ENCODE measurements at places on chromosomes 16 and 17.

DNA sequence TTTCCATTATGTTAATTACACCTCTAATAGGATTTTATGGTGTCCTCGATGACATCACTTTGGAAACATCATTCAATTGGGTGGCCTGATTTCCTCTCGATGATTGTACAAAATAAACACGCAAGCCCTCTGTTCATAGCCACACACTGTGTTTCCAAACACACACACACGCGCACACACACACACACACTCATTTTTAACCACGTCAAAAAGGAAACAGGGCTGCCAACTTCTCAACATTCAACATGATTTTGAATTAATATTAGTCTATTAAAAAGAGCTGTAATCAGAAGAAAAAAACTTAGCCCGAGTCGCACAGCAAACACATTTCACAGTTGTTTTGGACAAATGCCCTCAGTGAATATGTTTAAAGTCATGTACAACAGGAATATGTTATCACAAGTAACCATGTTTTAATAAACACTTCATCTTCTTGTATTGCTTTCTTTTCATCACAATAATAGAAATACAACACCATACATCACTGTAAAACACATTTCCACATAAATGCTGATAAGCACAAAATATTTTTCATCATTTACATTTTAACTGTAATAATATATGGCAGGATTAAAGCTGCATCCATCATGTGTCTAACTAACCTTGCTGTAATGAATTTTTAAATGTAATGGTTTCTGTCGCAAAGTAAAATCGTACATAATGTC, 219.1 kb upstream of the IRX3 start:
- H3K4me1 ChIP-seq, result peaks cover 21% of the 10 kb centered on the region
- H3K27ac ChIP-seq, result no peak overlapping the region
- no peaks in the 10 kb centered on the region for H3K36me3 ChIP-seq
- DNase-seq, result no peak

DNA sequence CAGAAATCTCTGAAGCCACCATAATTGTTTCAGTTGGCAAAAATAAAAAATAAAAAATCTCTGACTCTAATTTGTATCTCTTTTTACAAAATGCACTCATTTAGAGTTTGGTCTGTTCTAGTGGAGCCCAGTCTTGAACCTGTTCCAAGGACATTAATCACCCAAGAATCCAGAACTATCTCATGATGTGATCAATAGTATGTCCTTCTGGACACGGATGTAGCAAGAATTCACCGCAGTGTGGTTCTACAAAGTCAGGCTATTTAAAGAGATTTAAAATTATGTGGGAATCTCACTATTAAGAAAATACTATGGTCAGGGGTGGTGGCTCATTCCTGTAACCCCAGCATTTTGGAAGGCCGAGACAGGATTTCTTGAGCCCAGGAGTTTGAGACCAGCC, 21.8 kb upstream of the ANKFN1 start:
- H3K27me3 ChIP-seq, result no peaks in the 10 kb centered on the region
- no peak overlapping the region for H3K4me3 ChIP-seq
- H3K27ac ChIP-seq, result no peak overlapping the region
- no peaks in the 10 kb centered on the region for H3K4me1 ChIP-seq

GRCh38 chr16:3020604-3021448, 658 bp downstream of the TNFRSF12A start:
- peak overlapping the region; percentile 77 for H3K4me3 ChIP-seq
- peaks cover 66% of the 10 kb centered on the region for H3K4me1 ChIP-seq
- peaks cover under 1% of the 10 kb centered on the region for H3K36me3 ChIP-seq
- DNase-seq, result peak; percentile 89
- H3K27ac ChIP-seq, result peak overlapping the region; percentile 94

- no peak overlapping the region for H3K27ac ChIP-seq
- no peak overlapping the region for H3K4me3 ChIP-seq
- H3K4me1 ChIP-seq, result no peaks in the 10 kb centered on the region
- H3K27me3 ChIP-seq, result no peaks in the 10 kb centered on the region
- H3K36me3 ChIP-seq, result no peaks in the 10 kb centered on the region
Observed at GRCh38 chr16:58419241-58419990, 27.1 kb downstream of the GINS3 start.

DNA sequence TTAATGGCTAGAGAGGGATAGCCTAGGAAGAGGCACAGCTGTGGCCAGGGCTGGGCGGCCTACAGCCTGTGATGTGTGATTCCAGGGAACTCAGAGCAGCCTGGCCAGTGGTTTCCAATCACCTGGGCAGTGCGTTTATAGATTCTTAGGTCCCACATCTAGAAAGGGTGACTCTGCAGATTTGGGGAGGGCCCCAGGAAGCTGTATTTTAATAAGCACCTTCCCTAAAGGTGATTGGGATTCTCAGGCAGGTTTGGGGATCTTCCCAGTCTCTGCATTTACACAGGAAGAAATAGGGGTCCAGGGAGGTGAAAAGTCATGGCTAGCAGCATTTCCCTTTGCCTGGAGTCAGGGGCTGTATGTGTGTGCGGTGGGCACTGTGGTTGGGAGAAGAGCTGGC, 9.5 kb downstream of the SPNS2 start:
- no peaks in the 10 kb centered on the region for H3K36me3 ChIP-seq
- no peak overlapping the region for H3K4me3 ChIP-seq
- H3K4me1 ChIP-seq, result peaks cover 98% of the 10 kb centered on the region
- no peak for DNase-seq
- H3K27me3 ChIP-seq, result peaks cover 1% of the 10 kb centered on the region

- H3K27me3 ChIP-seq, result no peaks in the 10 kb centered on the region
- no peak for DNase-seq
- no peak overlapping the region for H3K4me3 ChIP-seq
- no peaks in the 10 kb centered on the region for H3K36me3 ChIP-seq
Observed at GRCh38 chr16:1197237-1197866, 27.7 kb downstream of the TPSG1 start.

GRCh38 chr16:23803591-23804123, 32.1 kb upstream of the PRKCB start:
- no peaks in the 10 kb centered on the region for H3K36me3 ChIP-seq
- H3K27me3 ChIP-seq, result no peaks in the 10 kb centered on the region
- DNase-seq, result peak; percentile 70
- H3K4me3 ChIP-seq, result peak overlapping the region; percentile 27

DNA sequence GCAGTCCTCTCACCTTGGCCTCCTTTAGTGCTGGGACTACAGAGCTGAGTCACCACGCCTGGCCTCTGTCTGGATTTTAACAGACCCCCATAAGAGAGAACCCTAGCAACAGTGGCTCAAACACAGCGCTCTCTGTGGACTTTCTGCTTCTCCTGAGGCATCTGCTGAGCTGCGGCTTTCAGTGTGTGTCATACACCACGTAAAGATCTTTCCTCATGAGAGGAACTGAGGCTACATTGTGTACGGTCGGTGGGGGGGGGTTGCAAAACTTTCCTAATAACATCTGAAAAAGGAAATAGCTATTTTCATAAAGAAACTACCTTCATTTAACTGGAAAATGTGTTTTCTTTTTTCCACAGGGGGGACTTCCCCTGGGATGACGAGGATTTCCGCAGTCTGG, 32.9 kb downstream of the DEF8 start:
- DNase-seq, result no peak
- H3K4me3 ChIP-seq, result no peak overlapping the region
- peaks cover 87% of the 10 kb centered on the region for H3K36me3 ChIP-seq
- H3K27ac ChIP-seq, result no peak overlapping the region

- no peak overlapping the region for H3K4me3 ChIP-seq
- no peaks in the 10 kb centered on the region for H3K36me3 ChIP-seq
- H3K27ac ChIP-seq, result no peak overlapping the region
- DNase-seq, result no peak
- no peaks in the 10 kb centered on the region for H3K27me3 ChIP-seq
- peaks cover 31% of the 10 kb centered on the region for H3K4me1 ChIP-seq
Observed at GRCh38 chr16:2490190-2491105, 15.5 kb downstream of the TBC1D24 start.

- peaks cover 58% of the 10 kb centered on the region for H3K27me3 ChIP-seq
- H3K4me1 ChIP-seq, result peaks cover 19% of the 10 kb centered on the region
- no peak overlapping the region for H3K27ac ChIP-seq
- no peak overlapping the region for H3K4me3 ChIP-seq
Observed at GRCh38 chr17:47729476-47729875, 3.6 kb upstream of the TBX21 start.

DNA sequence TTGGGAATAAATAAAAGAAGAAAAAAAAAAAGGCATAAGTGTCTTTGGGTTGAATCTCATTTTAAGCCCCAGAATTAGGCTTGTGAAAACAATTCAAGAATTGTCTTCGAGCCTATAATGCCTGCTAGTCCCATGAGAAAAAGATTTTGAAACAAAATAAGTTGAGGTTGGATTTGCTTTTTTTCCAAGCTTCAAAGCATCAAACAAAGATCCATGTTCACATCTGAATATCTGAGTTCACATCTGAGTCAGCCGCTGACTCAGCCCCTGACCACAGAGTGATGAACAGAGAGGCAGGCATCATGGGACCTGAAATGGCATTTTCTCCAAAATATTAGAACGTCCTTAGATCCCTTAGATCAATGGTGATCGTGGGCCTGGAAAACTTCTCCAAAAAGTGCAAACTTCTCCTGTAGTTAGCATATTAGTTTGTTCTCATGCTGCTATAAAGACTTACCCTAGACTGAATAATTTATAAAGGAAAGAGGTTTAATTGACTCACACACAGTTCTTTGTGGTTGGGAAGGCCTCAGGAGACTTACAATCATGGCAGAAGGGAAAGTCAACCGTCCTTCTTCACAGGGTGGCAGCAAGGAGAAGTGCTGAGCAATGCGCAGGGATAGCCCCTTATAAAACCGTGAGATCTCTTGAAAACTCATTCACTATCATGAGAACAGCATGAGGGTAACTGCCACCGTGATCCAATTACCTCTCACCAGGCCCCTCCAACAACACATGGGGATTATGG, 294.6 kb upstream of the HSBP1 start:
- no peak overlapping the region for H3K27ac ChIP-seq
- no peak for DNase-seq
- no peaks in the 10 kb centered on the region for H3K4me1 ChIP-seq
- H3K4me3 ChIP-seq, result no peak overlapping the region
- no peaks in the 10 kb centered on the region for H3K27me3 ChIP-seq

- no peaks in the 10 kb centered on the region for H3K4me1 ChIP-seq
- no peak for DNase-seq
- no peak overlapping the region for H3K27ac ChIP-seq
- no peaks in the 10 kb centered on the region for H3K36me3 ChIP-seq
- no peaks in the 10 kb centered on the region for H3K27me3 ChIP-seq
Observed at GRCh38 chr17:53571342-53571741, 251.4 kb upstream of the KIF2B start.

GRCh38 chr17:57338257-57338914, 82.1 kb downstream of the MSI2 start:
- no peaks in the 10 kb centered on the region for H3K4me1 ChIP-seq
- no peaks in the 10 kb centered on the region for H3K36me3 ChIP-seq
- H3K4me3 ChIP-seq, result no peak overlapping the region

DNA sequence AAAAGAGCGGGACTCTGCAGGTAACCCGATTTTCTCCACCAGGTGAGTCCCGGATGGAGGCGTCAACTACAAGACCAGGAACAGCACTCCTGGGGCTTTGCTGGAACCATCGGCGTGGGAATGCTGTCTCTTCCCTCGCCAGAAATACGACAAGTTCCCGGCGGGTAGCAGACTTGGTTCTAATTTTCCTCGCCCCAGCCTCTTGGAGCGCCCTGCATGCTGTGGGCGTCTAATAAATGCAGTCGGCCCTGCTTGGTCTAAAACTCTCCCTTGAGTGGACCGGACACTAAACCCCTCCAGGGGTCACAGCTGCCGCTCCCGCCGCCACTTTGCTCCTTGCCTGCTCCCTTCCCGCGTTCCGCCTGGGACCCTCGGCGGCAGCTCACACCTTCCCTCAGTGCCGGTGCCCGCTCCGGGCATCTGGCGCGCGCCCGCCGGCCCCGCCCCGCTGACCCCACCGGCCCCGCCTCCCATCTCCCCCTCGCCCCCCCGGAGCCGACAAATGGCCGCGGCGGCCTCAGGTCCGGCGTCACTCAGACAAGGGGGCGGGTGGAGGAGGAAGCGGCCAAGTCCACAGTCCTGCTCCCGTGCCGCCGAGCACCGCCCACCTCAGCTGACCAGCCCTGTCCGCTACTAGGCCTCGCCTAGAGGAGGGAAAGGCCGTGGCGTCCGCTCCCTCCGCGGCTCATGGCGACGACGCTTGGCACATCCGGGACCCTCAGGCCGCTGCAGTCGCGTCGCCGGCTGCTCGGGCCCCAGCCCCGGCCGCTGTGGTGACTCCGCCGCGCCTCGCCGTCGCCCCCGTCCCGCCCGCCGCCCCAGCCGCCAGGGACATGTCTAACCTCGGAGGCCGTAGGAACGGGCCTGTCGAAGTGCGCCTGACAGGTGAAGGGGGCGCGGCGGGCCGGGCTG, 65.8 kb downstream of the KPNA2 start:
- DNase-seq, result peak; percentile 97
- H3K27me3 ChIP-seq, result no peaks in the 10 kb centered on the region
- H3K27ac ChIP-seq, result peak overlapping the region; percentile 90
- peaks cover 7% of the 10 kb centered on the region for H3K36me3 ChIP-seq

- H3K4me1 ChIP-seq, result no peaks in the 10 kb centered on the region
- H3K27ac ChIP-seq, result no peak overlapping the region
- DNase-seq, result no peak
Observed at GRCh38 chr17:48180842-48181629, 73.5 kb downstream of the SNX11 start.

DNA sequence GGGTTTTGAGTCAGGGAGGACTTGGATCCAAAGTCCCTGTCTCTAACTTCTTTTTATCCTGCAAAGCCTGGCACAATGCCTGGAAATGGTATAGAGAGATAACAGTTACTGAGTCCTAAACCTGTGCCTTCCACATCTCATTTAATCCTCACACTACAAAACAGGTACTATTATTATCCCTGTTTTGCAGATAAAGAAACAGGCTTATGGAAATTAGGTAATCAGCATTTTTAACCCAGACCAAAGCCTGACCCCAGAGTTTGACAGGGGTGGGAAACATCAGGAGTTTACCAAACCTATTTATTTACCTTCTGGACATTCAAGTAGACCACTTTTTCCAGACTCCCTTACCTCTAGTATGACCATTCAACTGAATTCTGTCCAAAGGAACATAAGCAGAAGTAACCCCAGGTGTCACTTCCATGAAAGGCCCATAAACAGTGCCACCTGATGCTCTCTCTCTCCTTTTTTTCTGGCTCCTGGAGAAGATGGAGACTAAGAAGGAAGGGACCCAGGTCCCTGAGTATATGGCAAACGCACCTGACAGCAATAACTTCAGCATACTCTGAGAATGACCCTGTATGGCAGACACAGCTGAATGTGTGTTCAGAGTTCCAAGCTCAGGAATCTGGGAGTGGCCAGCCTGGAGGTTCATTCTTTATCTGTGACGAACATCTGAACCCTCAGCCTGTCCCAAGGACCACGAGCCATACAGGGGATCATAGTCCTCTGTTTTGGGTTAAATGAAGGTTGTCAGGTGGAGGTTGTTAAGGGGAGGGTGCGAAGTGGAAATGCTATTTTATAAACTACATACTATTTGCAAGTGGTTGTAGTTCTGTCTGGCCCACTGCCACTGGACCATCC, 62.7 kb downstream of the HLF start:
- no peaks in the 10 kb centered on the region for H3K36me3 ChIP-seq
- no peaks in the 10 kb centered on the region for H3K27me3 ChIP-seq
- DNase-seq, result no peak

DNA sequence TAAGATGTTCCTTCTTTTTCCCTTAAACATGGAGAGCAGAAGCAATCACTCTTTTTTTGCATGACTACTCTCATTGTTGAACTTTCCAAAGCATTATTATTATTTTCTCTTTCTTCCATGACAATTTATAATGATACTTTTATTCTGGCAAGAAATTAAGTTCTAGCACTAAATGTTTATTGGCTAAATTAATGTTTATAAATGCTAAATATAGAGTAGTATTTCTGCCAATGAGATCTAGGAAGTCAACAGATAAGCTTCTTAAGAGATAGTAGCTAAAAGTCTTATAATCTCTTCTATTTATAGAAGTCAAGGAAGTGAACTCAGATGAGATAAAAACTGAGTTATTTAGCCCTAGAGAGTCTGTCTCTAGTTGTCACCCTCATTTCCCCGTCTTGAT, 920.1 kb downstream of the KCNJ2 start:
- H3K4me3 ChIP-seq, result no peak overlapping the region
- DNase-seq, result no peak
- no peaks in the 10 kb centered on the region for H3K27me3 ChIP-seq
- H3K27ac ChIP-seq, result no peak overlapping the region
